ENCODE measurements at places on chromosomes 7 and 10.

DNA sequence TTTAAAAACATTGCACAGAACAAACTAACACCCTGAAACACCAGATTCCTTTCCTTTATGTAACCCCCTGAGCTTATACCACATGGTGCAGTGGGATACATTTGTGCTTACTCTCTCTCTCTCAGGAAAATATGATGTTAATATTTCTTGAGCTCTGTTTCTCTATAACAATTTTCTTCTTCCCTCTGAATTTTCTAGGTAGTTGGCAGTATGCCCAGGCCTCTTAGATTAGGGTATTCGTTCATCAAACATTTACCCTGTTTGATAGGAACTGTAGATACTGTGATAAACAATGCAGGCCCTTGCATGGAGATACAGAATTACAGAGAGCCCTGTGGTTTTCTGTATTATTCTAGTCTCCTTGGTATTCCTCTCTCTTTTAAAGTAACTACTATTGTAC, 567.8 kb downstream of the IPMK start:
- no peak for DNase-seq

DNA sequence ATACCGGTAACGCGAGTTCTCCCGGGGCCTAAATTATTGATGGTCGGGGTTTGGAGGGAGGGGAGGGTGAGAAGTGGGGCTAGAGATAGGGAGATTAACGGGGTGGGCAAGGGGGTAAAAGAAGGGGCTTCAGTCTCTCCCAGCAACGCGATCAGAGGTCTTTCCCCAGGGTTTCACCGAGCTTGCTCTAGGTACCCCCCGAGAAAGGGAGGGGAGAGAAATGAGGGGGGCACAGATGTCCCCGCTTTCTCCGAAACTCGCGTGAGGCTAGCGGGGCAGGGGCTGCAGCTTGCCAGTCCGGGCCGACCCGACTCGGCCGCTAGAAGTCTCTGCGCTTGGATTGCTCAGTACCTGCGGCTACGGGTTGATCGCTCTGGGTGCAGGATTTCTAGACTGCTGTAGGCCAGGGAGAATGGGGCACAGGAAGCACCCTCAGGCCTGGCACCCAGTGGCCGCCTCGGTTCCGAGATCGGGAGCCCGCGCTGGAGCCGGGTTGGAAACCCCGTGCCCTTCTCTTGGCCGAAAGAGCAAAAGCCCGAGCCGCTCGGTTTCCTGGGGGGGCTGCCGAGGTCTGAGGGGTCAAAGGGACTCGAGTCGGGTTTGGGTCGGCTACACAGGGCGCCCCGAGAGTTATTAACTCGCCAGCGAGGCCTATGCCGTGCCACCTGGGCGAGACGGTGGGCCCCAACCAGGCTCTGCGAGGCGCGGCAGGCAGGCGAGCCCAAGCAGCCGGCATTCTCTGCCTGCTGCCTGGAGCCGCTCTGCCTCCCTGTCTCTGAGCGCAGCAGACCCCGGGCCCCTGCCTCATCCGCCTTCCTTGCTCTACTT, 3.1 kb downstream of the PAX2 start:
- DNase-seq, result no peak

GRCh38 chr7:73342645-73343044, 14.7 kb downstream of the FKBP6 start:
- no peak for DNase-seq

DNA sequence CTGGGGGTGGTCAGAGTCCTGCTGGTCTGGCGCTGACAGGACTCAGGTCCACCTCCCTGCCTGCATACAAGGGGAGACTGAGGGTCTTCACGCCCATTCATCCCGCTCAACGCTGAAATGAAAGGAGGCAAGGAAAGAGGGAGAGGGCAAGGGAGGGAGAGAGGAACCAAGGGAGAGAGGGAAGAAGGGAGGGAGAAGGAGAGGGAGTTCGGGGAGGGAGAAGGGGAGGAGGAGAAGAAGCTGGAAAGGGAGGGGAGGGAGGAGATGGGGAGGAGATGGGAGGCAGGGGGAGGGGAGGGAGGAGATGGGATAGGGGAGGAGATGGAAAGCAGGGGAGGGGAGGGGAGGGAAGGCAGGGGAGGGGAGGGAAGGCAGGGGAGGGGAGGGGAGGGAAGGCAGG, 69.4 kb upstream of the INPP5A start:
- no peak for DNase-seq

DNA sequence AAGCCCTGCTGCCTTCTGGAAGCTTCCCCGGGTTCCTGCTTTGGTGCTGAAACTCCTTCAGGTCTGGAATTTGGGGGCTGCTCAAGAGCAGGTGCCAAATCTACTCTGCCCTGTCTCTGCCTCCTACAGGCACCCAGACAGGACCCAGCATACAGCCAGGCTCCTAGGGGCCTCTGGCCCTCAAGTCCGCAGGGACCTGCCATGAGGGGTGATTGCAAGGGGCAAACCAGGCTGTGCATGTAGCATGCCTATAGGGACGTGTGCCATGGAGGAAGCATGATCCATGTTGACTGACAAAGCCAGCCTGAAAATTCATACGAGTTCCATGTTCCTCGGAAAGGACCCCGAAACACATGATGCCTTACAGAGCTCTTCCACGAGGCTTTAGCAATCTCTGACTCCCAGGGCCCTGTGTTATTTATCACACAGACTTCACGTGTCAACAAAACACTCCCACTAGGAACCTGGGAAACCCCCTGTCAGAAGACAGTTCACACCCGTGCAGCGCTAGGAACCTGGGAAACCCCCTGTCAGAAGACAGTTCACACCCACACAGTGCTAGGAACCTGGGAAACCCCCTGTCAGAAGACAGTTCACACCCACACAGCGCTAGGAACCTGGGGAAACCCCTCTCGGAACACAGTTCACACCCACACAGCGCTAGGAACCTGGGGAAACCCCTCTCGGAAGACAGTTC, 75.3 kb upstream of the DNAAF5 start:
- no peak for DNase-seq

GRCh38 chr7:131244259-131244852, 83.3 kb upstream of the MKLN1 start:
- no peak for DNase-seq

DNA sequence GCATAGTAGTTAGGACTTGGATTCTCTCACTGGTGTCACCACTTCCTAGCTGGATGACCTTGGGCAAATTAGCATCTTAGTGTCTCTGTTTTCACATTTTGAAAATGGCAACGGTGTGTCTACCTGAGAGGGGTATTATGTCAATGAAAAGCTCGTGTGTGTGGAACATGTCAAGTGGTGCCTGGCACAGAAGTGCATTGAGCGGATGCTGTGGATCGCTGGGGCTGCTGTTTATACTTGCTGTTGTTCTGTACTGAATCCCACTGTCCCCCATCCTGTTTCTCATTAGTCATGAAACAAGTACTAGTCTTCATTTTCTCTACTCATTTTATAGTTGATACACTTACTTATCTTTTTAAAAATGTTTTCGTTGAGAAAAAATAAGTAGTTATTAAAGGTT, 26.1 kb downstream of the RBM33 start:
- DNase-seq, result no peak

GRCh38 chr7:55400191-55400590, 35.1 kb downstream of the LANCL2 start:
- no peak for DNase-seq

DNA sequence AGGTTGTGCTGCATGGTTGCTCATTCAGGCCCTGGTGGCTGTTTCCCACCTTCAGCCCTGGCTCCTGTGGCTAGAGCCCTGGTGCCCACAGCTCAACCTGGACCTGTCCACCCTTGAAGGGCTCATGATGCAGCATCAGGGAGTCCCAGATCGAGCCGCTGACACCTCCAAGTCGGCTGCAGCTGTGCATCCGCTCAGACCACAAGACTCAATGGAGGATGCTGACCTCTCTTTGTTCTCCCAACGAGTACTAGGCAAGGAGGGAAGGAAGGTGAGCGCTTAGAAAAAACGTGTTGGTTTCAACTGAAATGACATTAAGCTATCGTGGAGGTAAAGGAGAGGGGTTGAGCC, 9.5 kb upstream of the C10orf95 start:
- no peak for DNase-seq

GRCh38 chr10:97911217-97911616, 61.6 kb downstream of the GOLGA7B start:
- no peak for DNase-seq

DNA sequence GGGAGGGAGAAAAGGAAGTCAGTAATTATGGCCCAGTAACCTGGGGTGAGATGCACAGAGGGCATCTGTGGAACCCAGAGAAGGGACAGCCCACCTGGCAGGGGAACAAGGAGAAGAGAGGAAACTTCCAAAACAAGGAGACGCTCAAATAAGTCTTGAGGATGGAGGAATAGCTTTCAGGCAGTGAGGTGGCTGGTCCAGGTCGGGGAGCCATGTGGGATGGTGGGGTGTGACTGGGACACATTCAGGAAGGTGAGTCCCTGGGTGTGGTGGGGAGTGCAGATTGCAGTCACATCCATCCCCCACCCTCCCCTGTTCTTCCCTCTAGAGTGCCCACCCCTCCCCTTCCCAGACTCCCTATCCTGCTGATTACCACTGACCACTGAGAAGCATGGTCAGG, 175.4 kb downstream of the GRID1 start:
- DNase-seq, result no peak

DNA sequence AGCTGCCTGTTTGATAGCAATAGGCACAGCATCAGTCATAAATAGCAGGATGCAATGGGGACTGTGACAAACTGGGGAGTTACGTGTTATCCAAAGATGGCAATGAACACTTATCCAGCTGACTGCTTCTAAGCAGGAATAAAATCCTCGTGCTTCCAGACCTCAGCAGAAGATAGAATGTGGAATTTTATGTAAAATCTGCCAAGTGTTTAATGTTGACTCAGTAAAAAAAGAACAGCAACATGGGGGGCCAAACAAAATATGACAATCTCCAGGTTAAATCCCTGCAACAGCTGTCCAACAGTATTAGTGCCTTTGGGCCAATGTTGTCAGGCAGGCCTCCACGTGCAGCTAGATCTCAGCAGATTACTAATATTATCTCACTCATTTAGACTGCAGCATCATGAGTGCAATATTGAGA, 127.3 kb downstream of the SEMA3C start:
- no peak for DNase-seq

DNA sequence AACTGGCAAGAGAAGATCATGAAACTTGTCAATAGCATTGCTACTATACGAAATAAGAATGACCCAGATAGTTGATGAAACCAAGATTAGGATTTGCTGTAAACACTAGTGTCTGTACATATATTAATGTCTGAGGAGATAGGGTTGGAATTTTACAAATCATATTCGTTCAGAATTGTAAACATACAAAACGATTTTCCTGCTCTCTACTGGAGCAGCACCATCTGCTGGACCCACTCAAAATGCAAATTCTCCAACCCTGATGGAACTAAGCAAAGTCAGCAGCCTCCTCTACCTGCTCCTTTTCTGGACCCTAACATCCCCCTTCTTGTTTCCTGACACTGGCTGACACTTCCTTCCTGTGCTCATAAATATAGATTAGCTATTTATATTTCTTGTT, 29.4 kb upstream of the SGMS1 start:
- peak; percentile 11 for DNase-seq

DNA sequence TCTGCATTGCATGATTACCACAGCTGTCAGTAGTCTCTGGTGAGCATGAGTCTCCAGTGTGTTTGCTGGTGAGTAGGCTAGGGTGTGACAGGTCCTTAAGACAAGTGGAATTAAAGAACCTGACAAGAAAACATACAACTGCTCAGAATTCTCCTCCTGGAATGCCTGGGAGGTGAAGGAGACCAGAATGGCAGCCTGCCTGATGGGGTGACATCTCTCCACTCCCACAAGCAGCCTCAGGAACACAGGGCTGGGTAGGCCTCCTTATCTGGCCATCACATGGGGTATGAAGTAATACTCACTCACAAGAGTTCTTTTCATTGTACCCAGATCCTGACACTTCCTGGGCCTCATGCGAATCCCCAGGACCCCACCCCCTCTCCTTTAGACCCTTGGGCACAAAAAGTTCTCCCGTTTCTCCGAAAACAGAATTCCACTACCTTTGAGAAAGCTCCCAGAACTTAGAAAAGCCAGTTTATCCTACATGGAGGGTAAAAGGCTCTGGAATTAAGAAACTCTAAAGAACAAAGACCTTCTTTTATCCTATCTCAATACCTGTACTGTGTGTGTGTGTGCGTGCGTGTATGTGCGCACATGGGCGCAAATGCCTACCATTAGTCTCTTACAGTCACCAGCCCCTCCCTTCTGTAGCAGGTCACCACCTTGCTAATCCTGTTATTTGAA, 33.4 kb upstream of the C1GALT1 start:
- no peak for DNase-seq

GRCh38 chr10:10644008-10644646, 373.5 kb upstream of the CELF2 start:
- DNase-seq, result no peak

DNA sequence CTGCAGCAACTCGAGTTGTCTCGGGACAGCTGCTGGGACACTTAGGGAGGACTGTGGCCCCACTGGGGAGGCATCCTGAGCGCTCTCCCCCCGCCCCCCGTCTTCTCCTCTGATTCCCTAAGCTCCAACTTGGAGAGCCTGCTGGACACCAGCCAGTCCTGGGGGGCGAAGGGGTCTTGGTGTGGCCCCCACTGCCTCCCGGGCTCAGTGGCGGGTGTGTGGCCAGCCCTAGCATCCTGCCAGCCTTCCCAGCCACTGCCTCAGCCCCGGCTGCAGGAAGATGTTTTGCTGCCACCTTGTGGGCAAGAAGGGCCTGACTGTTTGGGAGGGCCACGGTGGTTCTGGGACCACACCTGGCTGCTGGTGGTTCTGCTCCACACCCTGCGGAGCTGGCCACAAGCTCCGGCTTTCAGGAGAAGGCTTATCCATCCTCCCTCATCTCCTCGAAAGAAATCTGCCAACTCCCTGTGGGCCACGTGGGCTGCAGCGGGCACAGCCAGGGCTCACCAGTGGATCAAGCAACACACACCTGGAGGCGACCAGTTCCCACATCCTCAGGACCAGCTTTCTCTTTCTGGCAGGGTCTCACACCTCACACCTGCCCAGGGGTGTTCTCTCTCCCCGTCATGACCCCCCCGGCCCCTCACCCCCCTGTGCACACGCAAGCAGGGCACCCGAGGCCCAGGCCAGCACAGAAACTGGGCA, 24.8 kb downstream of the AGAP3 start:
- peak; percentile 59 for DNase-seq

DNA sequence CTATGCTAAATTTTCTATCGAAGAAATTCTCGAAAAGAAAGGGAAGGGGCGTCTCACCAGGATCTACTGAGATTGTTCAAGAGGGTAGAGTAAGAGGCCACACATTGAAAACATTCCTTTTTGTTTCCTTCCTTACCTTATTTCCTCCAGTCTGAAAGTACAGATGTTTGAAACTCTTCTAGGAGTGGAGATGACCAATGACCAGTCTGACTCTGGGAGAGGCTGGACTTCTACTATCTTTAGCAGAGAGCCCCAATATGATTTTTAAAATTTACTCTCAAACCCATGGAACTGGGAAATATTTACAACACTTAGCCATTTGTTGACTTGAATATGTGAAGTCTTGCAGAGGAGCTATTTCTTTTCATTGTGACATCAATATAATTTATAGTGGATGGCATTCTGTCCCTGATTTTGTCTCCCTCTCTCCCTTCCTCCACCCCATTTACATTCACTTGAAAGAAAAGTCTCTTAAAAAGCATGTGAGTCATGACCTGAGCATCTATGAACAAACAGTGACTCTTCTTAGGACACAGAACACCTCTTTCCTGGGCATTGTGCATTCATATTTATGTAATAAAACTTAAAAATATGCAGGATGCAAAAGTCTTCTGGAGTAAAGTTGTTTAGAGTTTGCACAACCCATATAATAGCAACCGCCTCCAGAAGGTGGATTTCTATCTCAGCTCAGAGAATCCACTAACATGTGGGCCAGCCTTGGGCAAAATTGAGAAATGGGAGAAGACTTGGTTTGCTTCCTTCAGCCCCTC, 31.2 kb upstream of the BMPER start:
- no peak for DNase-seq

All from stimulated activated CD8-positive, alpha-beta memory T cell treated with anti-CD3 and anti-CD28 coated beads, Interleukin-15, amount 100 ng/mL, for 1 hour (primary cell).